ENCODE measurements at places on chromosomes 3 and 15.

- DNase-seq: no peak
Observed at GRCh38 chr3:48636149-48636655, 941 bp upstream of the SLC26A6 start.

DNA sequence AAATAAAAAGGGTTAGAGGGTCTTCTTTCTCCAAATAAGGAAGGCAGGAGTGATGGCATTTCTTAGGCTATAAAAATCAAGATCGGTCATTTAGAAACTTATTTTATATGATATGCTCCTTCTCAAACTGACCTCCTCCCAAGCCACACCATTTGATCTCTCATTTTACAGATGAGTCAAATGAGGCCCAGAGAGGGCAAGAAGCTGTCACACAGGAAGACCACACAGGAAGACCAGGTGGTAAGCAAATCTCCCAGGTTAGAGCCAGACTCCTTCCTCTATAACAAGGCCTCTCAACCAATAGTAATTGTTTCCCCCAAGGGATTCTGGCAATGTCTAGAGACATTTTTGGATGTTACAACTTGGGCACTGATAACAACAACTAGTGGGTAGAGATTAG is 13.8 kb downstream of the TLE3 start:
- DNase-seq: no peak

DNA sequence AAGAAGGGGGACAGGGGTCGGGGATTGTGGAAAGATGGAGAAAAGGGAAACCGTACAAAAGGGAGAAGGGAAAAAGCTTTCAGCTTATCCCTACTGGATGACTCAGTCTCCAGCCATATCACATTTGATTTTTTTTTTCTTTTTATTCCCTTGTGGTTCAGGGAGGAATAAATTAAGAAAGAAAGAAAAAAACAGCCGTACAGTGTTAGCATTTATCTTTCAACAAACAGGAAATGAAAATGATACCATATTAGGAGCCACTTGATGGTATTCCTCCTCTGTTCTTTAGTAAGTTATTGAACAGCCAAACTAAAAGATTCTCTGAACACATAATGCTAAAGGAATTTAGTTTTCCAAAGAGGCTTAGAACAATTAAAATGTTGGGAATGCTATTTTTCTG is 594.4 kb downstream of the FOXP1 start:
- no peak for DNase-seq

DNA sequence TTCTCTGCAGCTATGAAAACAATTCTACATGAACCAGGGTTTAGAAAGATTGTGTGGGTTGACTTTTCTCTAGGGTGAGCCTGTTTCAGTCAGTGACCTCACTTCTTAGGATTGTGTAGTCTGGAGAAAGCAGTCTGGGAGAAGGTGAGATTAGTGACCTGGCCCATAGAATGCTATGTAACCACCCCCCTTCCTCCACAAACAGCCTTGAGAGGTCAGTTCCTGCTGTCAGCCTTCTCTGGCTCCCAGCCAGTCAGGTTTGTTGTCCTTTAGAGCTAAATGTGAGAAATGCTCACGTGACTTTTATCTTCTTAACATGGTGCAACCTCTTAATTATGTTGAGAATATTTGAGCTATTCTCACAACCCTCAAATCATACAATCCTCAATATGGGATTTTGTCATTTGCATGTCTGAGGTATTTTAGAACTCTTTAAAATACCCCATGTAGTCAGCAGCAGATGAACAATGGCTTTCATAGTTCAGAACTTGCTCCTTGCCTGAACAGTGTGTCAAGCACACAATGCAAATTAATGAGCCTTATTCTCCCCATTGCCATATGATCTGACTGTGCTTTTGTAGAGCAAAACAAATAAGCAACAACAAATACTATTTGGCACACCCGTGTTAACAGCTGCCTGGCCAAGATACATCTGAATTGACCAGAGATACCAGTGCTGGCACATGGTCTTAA is 311.6 kb downstream of the CNTN6 start:
- DNase-seq: no peak

DNA sequence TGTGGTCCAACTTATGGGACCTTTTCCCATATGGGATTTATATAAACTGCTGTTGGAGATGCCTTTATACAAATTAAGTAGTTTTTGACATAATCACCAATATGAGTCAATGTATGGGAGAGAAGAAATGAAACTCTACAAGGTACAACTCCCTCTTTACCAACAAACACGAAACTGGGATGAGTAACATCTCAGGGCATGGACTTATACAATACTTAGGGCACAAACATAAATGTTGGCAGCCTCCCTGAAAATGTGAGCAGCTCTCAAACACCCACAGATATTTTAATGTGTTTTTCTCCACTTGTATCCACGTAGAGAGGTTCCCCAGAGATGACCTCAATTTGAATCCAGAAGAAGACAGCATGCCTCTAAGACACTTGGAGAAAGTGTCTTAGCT is 161.6 kb downstream of the MAGI1 start:
- DNase-seq: no peak

DNA sequence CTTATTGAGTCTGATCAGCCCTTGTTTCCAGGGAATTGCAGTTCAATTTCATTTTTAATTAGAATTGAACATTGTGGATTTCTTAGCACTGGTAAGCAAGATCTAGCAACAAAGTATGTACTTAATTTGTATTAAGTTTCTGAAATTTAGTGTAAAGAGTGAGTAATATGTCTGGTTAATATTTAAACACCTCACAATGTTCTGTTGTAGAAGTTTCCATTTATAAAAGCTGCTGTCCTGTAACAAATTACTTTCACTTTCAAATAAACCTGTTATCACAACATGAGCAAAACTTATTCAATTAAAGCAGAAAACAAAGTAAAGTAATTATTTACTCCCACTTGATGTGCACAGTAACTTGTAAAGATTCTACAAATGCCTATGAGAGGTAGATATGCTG is 448.5 kb downstream of the NAALADL2 start:
- no peak for DNase-seq

GRCh38 chr15:85752124-85752475 is 42.6 kb downstream of the KLHL25 start:
- no peak for DNase-seq
